Astrocyte of the hippocampus (primary cell): ENCODE measurements at places on chromosomes 4 and X.

DNA sequence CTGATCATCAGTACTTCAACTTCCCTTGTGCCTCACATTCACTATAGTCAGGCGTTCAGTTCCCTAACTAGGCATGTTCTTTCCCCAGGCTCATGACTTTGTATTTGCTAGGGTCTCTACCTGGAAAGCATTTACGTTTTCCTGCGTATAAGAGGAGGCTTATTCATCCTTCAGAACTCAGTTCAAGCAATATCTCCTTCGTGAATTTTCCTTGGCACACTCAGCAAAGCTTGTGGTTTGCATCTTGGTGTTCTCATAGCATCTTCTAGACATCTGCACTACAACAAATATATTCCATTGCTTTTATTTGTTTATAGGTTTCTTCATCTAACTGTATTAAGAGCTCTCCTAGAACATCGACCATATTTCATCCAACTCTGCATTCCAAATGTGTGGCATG lies 2.6 kb downstream of the CXCL6 start:
- DNase-seq: no peak

DNA sequence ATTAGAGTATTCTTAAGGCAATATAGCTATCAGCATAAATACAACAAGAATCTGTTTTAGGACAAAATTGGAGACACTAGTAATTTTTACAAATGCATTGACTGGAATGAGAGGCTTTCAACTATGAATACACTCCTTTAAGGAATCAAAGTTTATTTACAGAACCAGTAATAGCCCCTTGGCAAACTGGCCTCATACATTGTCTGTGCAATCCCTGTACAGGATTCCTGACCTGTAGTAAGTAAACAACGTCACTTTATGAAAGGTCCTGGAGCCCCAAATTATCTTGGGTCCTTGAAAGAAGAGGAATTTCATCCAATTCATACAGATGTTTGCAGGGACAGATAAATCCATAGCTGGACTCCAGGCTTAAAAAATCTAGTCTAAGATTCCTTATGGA lies 25.4 kb upstream of the CXCL3 start:
- no peak for DNase-seq

DNA sequence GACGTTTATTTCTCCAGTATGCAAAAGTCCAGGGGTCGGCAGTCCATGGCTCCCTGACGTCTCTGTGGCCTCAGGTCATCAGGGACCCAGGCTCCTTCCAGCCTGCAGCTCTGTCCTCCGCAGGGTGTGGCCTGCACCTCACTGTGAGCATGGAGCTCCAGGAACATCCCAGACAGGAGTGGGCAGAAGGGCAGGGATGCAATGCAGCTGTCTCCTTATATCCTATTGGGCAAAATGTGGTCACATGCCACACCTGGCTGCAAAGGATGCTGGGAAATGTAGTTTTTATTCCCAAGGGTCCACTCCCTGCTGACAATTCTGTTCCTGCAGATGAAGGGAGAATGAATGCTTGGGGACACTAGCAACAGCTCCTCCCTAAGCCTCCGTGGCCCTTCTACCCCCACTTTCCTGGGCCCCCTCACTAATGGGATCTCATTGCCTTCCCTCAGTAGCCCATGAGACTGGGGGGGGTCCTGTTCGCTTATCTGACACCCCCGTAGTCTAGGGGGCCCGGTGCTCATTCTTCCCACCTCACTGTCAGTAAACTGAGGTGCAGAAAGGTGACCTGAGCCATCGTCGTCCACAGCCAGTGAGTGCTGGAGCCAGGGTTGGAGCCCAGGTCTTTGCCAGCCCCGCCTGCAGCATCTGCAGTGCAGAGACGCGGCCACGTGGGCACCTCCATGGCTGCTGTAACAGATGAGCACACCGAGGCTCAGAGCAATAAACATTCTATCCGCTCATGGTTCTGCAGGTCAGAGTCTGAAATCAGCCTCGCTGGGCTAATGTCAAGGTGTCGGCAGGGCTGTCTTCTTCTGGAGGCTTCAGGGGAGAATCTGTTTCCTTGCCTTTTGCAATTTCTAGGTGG lies 5.9 kb upstream of the GRPEL1 start:
- peak; percentile 62 for DNase-seq

GRCh38 chr4:48454591-48454990 lies 28.6 kb upstream of the SLC10A4 start:
- DNase-seq: no peak

DNA sequence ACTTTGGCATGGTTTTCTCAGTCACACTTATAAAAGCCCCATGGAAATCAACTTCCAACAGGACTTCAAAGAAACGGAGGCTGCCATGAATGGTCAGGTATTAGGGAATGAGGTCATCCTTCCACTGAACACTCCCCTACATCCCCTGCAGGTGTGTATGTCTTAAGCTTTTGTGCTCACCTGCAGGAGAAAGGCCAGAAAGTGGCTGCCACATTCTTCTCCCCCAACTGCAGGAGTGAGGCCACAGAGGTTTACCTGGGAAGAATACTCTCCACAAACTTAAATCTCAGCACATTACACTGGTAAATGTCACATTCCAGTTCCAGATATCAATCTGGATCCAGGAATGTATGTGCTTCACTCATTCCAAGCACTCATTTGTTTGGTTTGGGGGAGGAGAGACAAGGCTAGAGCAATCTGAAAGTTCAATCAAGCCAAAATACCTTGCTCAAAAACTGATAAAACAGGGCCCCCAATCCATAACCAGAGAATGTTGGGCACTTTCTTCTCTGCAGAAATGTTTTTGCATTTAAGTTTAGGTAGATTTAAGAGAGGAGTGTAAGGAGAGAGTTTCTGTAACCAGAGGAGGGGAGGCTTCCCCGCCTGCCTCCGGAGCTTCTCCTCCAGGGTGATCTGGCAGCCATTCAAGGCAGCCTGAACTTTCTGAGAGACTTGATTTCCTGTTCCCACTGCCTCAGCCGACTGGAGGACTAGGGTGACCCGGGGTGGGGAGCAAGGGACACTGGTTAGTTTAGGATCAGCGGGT lies 15.4 kb downstream of the FAM9C start:
- DNase-seq: peak; percentile 61

- DNase-seq: no peak
Observed at GRCh38 chr4:123090886-123091285, 168.5 kb upstream of the NUDT6 start.

GRCh38 chr4:134202166-134202956 lies 772 bp upstream of the PABPC4L start:
- DNase-seq: peak; percentile 52

DNA sequence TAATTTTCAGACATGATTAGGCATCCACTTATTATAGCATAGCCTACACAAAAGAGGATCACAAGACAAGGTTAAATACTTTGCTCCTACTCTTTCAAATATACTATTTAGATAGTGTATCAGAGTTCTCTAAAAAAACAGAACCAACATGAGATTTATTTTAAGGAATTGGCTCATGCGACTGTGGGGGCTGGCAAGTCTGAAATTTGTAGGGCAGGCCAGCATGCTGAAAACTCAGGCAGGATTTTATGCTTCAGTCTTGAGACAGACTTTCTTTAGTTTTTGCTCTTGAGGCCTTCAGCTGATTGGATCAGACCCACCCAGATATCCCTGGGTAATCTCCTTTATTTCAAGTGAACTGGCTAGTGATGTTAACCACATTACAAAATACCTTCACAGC lies 169.5 kb downstream of the MAML3 start:
- no peak for DNase-seq

DNA sequence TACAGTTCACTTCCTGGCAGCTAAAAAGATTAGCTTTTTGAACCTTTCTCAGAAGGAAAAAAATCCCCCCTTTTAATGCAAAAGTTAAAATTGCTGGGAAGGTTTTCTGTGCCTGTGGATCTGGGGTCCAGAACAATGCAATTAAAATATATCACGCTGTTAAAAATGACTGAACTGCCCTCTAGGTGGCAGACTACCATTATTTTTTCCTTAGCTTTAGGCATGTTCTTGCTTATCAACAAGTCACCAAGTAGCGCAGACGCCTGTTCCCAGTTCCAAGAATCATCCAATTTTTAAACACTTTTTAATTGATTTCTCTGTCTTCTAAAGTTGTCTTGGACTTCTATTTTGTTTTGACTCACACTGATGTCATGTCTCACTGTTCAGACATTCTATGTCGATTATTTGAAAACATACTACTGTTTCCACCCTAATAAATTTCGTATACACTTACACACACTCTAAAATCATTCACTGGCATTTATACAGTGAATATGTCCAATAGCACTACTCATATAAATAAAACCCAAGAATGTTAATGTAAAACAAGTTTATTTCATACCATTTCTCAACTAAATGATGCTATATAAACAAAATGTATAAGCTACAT lies 661.6 kb downstream of the RAPGEF2 start:
- peak; percentile 88 for DNase-seq

DNA sequence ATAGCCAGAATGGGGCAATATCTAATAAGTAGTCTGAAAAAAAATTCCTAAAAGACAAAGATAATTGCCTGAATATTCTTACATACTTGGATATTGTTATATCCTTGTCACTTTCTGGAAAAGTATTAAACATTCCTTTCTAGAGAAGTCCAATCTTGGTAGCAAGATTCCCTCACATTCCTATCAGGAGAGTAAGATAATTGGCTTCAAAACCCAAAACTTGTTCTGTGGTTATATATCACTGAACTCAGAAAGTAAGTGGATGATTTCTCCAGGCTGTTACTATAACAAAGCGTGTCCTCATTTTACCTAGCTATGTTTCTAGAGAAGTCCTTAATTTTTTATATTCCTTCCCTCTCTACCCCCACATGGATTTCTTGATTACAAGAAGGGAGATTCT lies 46.0 kb upstream of the TEX13A start:
- no peak for DNase-seq

GRCh38 chr4:67721770-67722597 lies 21.0 kb upstream of the UBA6 start:
- DNase-seq: peak; percentile 55

DNA sequence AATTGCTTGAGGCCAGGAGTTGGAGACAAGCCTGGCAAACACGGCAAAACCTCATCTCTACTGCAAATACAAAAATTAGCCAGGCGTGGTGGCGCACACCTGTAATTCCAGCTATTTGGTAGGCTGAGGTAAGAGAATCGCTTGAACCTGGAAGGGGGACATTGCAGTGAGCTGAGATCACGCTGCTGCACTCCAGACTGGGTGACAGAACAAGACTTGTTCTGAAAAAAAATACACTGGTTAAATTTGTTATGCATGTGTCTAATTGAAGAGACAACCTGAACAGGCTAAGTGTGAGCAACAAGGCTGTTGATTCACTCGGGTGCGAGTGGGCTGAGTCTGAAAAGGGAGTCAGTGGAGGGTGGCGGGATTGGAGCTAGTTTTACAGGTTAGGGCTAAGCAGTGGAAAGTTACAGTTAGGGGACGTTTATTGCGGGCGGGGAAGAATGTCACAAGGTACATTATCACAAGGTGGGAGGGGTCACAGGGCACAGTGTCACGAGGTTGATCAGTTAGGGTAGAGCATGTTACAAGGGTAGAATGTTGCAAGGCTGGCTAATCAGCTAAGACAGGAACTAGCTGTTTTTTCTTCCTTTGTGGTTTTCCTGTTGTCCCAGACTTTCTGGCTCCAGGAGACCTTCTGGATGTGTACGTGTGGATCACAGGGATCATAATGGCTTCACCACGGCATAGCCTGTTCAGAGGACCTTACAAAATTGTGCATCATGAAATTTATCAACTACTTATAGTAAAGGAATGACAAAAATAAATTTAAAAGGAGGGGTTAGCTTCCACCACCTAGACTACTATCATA lies 115.8 kb downstream of the NAA11 start:
- DNase-seq: no peak

- peak; percentile 90 for DNase-seq
Observed at GRCh38 chr4:47525154-47525819, 40.2 kb downstream of the ATP10D start.

DNA sequence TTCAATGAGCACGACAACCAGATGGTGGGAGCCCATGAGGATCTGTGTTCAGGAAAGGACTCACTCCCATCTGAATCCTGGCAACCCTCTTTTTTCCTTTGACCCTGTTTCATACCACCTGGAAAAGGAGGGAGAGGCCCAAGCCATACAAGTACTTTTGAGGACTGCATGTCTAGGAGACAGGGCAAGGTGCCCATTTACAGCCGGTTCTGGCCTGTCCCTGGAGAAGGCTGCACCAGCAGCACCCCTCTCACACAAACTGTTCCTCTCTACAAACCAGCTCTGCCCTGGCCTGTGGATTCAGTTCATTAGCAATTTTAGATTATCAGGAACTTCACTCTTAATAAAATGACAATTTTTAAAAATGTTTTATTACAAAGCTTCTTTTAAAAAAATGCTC lies 57.5 kb downstream of the HADH start:
- no peak for DNase-seq

- no peak for DNase-seq
Observed at GRCh38 chr4:2823671-2824328, 19.8 kb upstream of the ADD1 start.

DNA sequence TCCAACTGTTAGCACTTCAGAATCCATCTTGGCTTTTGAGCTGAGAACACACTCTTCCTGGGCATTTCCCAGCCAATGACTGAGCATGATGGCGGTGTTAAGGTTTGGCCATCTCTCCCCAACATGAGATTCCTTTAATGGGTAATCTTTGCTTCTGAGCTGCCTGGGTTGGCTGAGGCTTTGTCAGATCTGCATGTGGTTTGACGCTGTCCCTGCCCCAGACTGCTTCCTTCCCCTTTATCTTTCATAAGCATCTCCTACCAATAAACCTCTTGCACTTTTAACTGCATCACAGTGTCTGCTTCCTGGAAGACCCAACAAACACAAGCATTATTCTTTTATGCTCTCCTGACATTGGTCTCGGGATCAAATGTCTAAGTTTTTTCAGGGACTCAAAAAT lies 31.5 kb upstream of the DIPK2B start:
- no peak for DNase-seq

- DNase-seq: no peak
Observed at GRCh38 chr4:155434904-155435303, 58.1 kb upstream of the MAP9 start.

- no peak for DNase-seq
Observed at GRCh38 chrX:20672476-20672875, 405.8 kb upstream of the RPS6KA3 start.

DNA sequence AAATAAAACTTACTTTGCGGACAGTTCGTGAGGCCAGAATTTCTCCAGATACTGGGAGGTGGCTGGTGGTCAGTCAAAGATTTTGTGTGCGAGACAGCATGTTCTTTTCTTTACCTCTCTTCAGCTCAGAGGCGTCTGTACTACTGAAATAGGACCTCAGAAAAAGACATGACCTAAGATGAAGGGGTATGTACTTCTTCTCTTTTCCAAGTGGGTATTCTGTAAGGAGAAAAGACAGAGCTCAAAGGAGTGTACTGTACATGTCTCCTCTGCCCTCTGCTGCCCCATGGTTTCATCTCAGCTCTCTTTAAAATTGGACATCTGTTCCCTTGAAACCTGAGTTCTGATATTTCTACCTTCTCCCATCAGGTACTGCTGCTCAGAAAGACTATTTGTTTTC lies 38.1 kb downstream of the SEPTIN11 start:
- DNase-seq: no peak

GRCh38 chr4:170420255-170420693 lies 330.5 kb upstream of the AADAT start:
- DNase-seq: peak; percentile 3
